ENCODE measurements at places on chromosomes 7 and 10.

DNA sequence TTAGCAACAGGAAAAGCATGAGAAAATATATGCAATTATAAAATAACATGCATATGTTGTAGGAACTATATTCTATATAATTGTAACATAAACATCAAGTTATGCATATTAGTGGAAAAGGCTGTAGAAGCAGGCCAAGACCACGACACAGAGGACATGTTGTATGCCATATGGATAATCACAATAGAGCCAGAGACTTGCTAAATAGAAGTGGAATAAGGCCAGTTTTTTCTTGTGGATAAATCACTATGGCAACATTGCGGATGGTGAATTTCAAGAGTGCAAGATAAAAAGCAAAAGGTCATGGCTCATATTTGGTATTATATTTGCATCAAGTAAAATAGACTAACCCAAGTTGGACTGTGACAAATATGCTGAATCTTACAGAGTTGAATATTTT, 93.0 kb downstream of the PCDH15 start:
- no peak for DNase-seq

GRCh38 chr7:86926732-86927131, 132.7 kb downstream of the ELAPOR2 start:
- no peak for DNase-seq

DNA sequence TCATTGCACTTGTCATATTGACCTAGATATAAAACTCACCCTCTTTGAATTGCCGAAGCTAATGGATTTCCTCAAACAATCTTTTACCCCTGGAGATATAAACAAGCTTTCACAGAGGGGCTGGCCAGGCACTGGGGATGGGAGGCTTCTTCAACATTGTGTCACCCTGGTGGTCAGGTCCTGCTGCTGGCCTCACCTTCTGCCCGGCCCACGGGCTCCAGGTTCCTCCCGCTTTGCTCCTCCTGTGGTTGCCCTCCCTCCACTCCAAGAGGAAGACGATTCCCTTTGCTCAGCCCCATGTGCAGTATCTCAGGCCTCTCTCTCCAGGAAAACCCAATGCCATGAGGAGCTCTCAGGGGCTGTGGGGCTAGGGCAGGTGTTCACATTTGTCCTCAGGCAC, 118.1 kb upstream of the ADCY1 start:
- DNase-seq: no peak

- DNase-seq: no peak
These were observed 2.9 kb upstream of the OSBPL3 start for GRCh38 chr7:24982917-24983316.

DNA sequence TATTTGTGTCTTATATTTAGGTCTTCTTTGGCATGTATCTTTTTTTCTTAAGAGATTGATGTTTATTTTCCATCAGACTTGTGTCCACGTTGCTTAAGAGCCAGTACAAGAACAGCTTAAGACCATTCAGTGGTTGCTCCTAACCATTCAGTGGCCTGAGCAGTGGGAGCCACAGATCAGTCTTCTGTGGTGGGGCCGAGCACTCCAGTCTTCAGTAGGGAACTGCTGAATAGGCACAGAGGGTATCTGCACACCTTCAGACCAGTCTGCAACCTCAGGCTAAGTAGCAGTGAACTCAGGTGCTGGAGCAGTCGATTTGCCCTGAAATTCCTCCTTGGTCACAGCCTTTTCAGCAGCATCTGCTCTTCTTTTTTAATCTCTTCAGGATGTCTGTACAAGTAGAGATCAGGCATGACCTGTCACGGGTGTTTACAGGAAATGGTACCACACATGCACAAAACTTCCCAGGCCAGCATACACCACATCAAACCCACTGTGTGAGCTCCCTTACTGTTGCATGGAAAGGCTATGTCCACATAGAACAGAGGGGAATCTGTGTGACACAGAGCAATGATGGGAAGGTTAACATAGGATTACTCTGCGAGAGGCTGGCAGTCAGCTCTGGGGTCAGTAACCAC, 51.5 kb downstream of the FAM107B start:
- peak; percentile 18 for DNase-seq

GRCh38 chr10:121669028-121669374, 70.8 kb upstream of the FGFR2 start:
- DNase-seq: no peak

GRCh38 chr10:84683550-84683949, 355.2 kb downstream of the CCSER2 start:
- DNase-seq: no peak

- no peak for DNase-seq
These were observed 17.4 kb downstream of the TECPR1 start for GRCh38 chr7:98234429-98235147.

DNA sequence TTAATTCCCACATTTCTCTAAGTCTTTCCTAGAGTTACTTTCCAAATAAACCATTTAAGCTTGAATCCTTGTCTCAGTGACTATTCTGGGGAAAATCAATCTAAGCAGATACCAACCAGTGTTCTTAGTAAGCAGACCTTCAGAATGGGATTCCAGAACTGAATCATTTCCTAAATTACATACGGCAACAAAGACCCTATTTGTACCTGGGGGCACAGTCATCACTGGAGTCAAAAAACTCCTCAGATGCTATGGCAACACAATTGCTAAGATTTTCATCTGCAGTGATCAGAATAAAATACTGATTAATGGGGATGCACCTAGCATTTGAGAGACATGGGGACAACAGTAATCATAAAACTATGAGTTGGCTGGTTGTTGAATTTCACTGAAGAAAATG, 284.7 kb upstream of the HGF start:
- DNase-seq: no peak

- DNase-seq: no peak
These were observed 1.5 kb upstream of the DHX32 start for GRCh38 chr10:125882596-125882995.

DNA sequence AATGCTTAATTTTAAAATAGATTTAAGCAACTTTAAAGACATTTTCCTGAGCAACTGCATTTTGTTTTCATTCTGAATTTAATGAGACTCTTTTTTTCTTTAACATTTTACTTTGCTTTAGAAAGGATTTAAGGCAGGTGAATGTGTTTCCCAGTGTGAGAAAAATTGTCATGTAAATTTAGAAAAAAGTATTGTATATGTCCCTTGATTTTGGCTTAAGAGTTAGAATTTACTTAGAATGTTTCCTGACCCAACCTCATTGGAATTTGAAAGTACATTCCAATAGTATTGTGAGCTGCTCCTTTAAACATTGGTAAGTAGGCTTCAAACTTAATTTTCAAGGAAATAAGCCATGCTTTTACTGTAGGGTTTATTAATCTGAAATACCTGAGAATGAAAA, 110.2 kb downstream of the PTEN start:
- no peak for DNase-seq

DNA sequence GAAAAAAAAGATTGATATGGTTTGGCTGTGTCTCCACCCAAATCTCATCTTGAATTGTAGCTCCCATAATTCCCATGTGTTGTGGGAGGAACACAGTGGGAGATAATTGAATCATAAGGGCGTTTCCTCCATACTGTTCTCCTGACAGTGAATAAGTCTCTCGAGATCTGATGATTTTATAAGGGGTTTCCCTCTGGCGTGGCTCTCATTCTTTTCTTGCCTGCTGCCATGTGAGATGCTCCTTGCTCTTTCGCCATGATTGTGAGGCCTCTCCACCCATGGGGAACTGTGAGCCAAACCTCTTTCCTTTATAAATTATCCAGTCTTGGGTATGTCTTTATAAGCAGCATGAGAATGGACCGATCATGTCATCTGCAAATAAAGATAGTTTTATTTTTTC, 29.4 kb upstream of the MAP3K8 start:
- DNase-seq: no peak

- no peak for DNase-seq
These were observed 15.2 kb upstream of the DNAAF5 start for GRCh38 chr7:711093-711921.

GRCh38 chr7:22854158-22855048, 31.8 kb upstream of the TOMM7 start:
- DNase-seq: peak; percentile 88

GRCh38 chr10:68153473-68154210, 44.4 kb downstream of the MYPN start:
- no peak for DNase-seq

GRCh38 chr10:60314069-60314940, 75.4 kb downstream of the ANK3 start:
- no peak for DNase-seq

DNA sequence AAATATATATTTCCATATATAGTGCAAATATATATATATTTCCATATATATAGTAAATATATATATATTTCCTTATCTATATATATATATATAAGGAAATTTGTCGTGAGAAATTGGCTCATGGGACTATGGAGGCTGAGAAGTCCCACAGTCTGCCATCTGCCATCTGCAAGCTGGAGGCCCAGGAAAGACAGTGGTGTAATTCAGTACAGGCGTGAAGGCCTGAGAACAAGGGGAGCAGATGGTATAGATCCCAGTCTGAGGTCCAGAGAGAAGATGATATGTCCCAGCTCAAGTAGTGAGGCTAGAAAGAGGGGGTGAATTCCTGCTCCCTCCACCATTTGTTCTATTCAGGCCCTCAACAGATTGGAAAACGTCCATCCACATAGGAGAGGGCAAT, 78.9 kb downstream of the MTPN start:
- DNase-seq: no peak

DNA sequence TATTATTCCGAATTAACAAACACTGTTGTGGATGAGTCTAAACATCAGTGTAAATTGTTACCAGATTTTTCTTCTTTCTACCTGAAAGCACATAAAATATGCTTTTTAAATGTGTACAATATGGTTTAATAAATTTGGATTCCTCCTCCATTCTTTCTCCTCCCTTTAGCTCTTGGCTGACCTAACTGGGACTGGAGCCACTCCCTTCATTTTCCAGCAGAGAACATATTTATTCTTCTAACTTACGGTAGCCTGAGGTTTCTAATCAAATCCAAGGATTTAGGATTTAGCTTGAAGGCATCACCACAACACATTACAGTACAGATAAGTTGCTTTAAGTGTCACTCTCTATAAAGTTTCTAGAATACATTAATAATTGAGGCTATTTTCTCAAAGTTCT, 88.2 kb upstream of the SEMA3C start:
- DNase-seq: no peak

GRCh38 chr7:106151459-106152312, 39.6 kb upstream of the SYPL1 start:
- DNase-seq: no peak

DNA sequence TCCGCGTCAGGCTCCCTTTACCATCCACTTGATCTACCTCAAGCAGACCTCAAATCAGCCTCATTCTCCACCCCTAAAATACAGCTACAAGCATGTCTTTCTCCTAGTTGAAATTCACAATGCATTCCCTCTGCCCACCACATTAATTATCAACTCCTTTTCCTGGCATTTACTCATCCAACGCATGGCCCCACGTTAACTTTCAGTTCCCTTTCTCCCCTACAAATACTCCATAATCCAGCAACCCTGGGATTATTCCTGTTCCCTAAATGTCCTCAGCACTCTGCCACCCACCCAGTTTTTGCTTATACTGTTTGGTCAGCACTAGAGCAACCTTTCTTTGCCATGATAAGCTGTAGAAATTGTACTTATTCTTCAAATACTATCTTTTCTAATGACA, 5.7 kb upstream of the VIM start:
- no peak for DNase-seq

- DNase-seq: no peak
These were observed 9.5 kb upstream of the ARID5B start for GRCh38 chr10:61891906-61892585.

GRCh38 chr7:50531928-50532327, 33.3 kb downstream of the DDC start:
- DNase-seq: peak; percentile 7

DNA sequence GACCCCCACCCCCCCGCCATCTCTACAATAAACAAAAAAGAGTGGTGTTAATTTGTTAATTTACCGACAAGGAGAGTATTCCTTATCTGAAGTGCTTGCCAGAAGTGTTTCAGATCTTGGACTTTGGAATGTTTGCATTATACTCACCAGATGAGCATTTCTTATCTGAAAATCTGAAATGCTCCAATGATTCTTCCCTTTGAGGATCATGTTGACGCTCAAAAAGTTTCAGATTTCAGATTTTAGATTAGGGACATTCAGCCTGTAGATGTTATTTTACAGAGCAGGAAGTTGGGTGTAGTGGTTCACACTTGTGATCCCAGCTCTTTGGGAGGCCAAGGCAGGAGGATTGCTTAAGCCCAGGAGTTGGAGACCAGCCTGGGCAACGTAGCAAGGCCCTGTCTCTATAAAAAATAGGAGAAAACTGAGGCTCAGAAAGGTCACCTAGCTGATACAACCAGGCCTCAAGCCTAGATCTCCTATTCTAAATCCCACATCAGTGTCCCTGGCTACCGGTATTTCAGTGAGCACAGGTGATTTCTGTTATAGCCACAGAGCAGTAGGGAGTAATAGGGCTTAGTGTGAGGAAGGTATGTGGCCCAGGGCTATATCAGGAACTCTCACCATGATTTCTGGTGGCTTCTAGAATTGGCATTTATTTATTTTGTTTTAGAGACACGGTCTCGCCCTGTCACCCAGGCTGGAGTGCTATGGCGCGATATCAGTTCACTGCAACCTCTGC, 35.4 kb downstream of the TMEM120A start:
- DNase-seq: no peak

DNA sequence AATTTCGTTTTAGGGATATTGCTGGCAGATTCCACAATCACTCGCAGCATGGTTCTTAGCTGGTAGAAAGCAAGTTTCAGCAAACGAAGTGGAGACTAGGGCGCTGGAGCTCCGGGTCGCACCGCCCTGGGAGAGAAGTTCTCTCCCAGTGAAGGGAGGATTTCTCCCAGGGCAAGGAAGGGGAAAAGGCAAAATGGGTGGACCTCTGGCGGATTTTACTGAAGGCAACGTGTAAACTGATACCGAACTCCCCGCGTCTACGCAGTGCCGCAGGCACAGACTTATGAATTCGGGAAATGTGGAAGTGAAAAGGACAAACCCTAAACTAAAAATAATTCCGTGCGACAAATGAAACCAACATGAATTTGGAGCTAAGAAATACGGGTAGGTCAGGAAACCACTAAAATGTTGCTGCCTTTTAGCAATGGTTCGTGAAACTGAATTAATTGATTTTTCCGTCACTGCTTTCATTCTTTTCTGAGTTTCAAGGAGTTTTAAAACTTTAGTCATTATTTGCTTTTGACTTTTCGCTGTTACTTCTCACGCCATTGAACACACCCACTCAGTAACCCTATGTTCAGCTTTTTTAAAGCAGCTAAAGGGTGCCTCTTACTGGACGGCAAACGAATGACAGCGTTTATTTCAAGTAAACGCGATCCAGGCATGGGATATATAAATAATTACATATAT, at the start of gene MYOF:
TSS of gene MYOF (minus strand) at position 190 of the 690 bp plus-strand sequence. CDS start at position 50, 140 bp downstream.
- DNase-seq: peak; percentile 66

- no peak for DNase-seq
These were observed 117.2 kb downstream of the LRRTM3 start for GRCh38 chr10:67043041-67043440.

GRCh38 chr7:66643395-66643794, 14.7 kb downstream of the KCTD7 start:
- DNase-seq: no peak

DNA sequence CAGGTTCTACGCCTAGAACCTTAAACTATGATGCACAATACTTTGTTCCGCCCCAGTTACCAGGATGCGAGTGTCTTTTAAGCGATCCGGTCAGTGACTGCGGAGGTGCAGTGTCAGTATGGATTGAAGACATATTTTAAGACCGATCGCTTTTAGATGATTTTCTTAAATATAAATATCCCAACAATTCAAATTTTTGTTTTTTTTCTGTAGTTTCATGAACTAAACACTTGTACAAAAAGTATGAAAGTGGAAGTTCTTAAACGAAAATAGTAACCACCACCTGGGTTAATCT, 835 bp downstream of the COMMD3 start:
- DNase-seq: peak; percentile 35

- peak; percentile 43 for DNase-seq
These were observed 739 bp downstream of the CASP7 start for GRCh38 chr10:113680190-113681111.

GRCh38 chr7:100680576-100681271, 7.2 kb downstream of the GNB2 start:
- no peak for DNase-seq
